Mammary epithelial cell (primary cell): ENCODE measurements at places on chromosomes 3 and 15. TPM values are rescaled to one million over a fixed set of nuclear protein-coding genes. Genes with fewer than 3 reads are reported as not detected.

FBXW12 gene
- not detected for total RNA-seq

SLMAP gene
- total RNA-seq: 96.4 TPM

TUSC7 gene
- total RNA-seq: not detected in 2 replicates

TTLL13 gene
- total RNA-seq: 0.21 TPM in 1 of 2 replicates, not detected in the other

XCR1 gene
- not detected for total RNA-seq

MKRN2 gene
- total RNA-seq: 35.0 TPM

DUSP7 gene
- total RNA-seq: 148 and 167 TPM in 2 replicates

IQCH gene
- total RNA-seq: 8.8 TPM

CERS3 gene
- total RNA-seq: 0.59 and 1.6 TPM in 2 replicates

GOLGA8H gene
- 0.17 TPM for total RNA-seq

KIF7 gene
- total RNA-seq: 4.4 and 4.9 TPM in 2 replicates

SYNM gene
- 0.43 and 0.82 TPM in 2 replicates for total RNA-seq

ZNF660 gene
- total RNA-seq: 0.24 and 0.51 TPM in 2 replicates

PCOLCE2 gene
- total RNA-seq: 1.7 and 2.8 TPM in 2 replicates

EXD1 gene
- total RNA-seq: not detected

CADPS gene
- not detected for total RNA-seq

ZNF774 gene
- total RNA-seq: 6.0 and 11.3 TPM in 2 replicates

HRG gene
- under 0.01 TPM for total RNA-seq

DNAJC13 gene
- total RNA-seq: 43.8 TPM

SLC4A7 gene
- 123 TPM for total RNA-seq

RPL39L gene
- total RNA-seq: 7.7 TPM

VWA5B2 gene
- total RNA-seq: 0.19 TPM in 2 replicates

DOCK3 gene
- 0.38 and 0.51 TPM in 2 replicates for total RNA-seq
